T-helper 1 cell (primary cell): ENCODE measurements at places on chromosomes 5 and 9.

DNA sequence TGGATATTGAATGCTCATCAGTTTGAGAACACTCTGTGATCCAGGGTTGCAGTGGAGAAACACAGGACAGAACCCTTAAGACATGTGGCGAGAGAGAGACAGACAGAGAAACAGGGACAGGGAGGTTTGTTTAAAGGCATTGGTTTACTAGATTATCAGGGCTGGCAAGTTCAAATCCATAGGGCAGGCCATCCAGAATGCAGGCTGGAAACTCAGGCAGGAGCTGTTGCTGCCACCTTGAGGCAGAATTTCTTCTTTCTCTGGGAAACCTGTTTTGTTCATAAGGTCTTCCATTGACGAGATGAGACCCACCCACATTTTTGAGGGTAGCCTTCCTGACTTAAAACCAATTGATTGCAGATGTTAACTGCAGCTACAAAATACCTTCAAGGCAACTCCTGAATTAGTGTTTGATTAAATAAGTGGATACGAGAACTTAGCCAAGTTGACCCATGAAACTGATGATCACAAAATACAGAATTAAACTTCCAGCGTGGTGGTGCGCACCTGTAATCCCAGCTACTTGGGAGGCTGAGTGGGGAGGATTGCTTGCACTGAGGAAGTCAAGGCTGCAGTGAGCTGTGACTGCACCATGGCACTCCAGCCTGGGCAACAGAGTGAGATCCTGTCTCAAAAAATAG lies 55.9 kb downstream of the NSUN2 start:
- DNase-seq, result no peak

DNA sequence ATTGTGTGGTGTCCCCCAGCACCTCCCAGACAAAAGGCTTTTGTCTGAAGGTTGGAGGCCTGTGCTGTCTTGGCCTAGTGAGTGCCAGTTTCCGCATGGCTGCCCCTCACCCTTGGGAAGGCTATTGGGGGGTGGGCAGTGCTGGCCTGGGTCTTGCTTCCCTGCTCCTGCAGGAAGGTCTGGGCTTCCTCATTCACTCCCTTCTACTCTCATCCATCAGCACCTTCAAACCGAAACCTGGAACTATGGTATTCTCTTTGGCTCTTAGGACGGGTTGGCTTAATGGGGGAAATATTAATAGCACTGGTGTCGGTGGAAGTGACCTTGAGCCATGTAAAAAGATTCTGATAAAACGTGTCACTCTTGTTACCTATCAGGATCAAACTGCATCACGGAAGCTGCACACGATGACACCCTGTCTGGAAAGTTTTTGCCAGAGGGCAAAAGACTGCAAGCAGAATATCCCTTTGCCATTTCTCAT lies 34.0 kb upstream of the GLRX start:
- no peak for DNase-seq

GRCh38 chr9:108083160-108083750 lies 593.7 kb upstream of the KLF4 start:
- no peak for DNase-seq

- DNase-seq, result no peak
Measured at GRCh38 chr9:95940265-95940664, 64.8 kb downstream of the ERCC6L2 start.

GRCh38 chr9:89038382-89039103 lies 47.3 kb downstream of the S1PR3 start:
- no peak for DNase-seq
